ENCODE measurements at places on chromosomes 13 and 19.

DNA sequence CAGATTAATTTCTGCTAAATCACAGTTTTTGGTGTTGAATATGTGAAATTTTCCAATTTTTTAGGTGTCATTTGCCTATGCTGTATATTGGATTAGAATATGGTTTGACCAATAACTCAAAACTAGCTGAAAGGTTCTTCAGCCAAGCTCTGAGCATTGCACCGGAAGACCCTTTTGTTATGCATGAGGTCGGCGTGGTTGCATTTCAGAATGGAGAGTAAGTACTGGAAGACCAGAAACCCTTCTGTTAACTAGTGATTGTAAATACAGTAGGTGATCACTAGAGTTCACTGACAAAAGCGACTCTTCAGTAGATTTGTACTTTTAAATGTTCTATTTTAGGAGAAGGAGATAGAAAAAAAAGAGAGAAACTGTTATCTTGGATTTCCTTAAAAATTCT, 22.3 kb downstream of the CDC16 start:
- no peak for DNase-seq

GRCh38 chr19:55493645-55494171, 5.5 kb downstream of the SSC5D start:
- no peak for DNase-seq

GRCh38 chr13:38564256-38565150, 122.4 kb upstream of the FREM2 start:
- DNase-seq, result no peak

- DNase-seq, result no peak
Measured at GRCh38 chr13:107842562-107843180, 372.7 kb downstream of the LIG4 start.

- no peak for DNase-seq
Measured at GRCh38 chr19:17121736-17122293, 46.2 kb downstream of the MYO9B start.

GRCh38 chr13:21965095-21965494, 294.2 kb downstream of the FGF9 start:
- DNase-seq, result no peak

GRCh38 chr19:4795400-4795799, 3.9 kb downstream of the FEM1A start:
- DNase-seq, result no peak

DNA sequence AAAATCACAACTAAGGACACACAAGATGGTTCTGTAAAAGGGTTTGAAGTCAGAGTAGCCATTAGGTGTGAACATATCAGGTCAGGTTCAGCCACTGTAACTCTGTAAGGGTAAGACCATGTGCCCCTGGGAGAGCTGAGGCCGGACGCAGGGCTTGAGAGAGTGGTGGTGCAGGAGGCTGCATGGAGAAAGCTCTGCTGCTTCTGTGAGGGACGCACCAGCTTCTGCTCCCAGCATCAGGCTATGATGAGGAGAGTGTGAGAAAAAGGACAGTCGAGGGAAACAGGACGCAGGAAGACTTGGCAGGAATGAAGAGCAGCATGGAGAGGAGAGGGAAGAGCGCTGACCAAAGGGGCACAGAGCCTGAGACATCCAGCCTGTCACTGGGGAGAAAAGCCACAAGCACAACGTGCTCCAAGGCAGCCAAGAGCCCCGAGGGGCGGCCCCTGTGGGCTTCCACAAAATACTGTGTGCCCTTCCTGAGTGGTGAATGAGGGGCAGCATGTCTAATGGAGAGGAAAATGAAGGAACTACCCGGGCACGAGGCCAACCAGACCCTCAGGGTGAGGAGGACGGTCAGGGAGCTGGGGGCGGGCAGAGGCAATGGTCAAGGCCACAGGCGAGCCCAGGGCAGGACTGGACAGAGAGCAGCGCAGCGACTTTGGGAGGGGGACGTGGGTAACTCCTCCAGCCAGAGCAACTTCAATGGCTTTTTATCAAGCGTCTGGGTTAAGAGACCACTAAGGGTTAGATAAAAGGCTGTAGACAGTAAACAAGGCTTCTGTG, 107.7 kb downstream of the COL4A1 start:
- DNase-seq, result no peak

GRCh38 chr13:30978981-30979956, 46.8 kb downstream of the TEX26 start:
- DNase-seq, result peak; percentile 17

DNA sequence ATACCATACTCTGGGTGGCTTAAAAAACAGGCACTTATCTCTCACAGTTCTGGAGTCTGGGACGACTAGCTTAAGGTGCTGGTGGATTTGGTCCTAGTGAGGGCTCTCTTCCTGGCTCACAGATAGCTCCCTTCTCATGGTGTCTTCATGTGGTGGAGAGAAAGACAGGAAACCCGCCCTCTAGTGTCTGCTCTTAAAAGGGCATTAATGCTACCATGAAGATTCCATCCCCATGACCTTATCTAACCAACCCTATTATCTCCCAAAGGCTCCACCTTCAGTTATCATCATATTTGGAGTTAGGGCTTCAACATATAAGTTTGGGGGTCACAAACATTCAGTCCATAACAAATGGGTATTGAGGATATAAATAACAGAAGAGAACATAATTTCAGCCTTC, 139.4 kb downstream of the HS6ST3 start:
- DNase-seq, result no peak

GRCh38 chr13:98557937-98558792, 18.7 kb downstream of the STK24 start:
- DNase-seq, result no peak

DNA sequence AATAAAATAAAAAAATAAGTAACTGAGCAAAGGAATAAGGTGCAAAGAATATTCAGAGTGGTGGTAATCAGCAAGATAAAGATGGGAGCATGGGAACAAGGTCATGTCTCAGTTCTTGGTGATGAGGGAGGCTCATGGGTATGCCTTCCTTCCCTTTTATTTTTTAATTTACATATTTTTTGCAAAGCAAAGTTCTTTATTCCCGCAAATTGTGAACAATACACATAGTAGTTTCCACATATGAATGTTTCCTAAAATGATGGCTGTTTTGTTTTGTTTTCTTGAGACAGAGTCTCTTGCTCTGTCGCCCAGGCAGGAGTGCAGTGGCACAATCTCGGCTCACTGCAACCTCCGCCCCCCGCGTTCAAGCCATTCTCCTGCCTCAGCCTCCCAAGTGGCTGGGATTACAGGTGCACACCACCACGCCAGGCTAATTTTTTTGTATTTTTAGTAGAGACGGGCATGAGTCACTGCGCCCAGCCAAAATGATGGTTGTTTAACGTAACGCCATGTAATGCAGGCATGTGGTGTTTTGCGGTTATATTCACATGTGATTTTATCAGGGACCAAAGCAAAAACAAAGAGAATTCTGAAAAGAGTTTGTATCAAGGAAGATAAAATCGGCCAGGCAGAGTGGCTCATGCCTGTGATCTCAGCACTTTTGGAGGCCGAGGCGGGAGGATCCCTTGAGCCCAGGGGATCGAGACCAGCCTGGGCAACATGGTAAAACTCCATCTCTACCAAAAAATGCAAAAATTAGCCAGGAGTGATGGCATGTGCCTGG, 4.5 kb upstream of the ADGRE2 start:
- no peak for DNase-seq

DNA sequence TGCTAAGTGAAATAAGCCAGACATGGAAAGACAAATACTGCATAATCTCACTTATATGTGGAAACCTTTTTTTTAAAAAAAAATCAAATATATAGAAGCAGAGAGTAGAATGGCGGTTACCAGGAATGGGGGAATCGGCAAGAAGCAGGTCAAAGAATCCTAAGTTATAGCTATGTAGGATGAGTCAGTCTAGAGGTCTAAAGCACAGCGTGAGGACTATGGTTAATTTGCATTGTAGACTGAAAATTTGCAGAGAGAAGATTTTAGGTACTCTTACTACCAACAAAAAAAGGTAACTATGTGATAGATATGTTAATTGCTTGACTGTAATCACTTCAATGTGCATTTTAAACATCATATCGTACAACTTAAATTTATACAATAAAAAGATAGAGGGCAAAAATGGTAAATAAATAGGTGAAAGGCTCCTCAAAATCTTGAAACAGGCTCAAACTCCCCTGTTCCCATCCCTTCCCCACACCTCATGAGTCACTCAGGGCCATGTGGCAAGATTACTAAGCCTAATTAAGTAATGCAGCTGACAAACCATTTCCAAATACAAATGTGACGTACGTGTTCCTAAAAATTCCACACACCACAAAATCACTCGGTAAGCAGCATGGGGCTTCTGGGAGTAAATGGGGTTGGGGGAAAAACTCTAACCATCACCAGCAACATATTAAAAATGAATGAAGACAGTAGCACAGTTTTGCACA, 159.0 kb downstream of the USP12 start:
- DNase-seq, result no peak

DNA sequence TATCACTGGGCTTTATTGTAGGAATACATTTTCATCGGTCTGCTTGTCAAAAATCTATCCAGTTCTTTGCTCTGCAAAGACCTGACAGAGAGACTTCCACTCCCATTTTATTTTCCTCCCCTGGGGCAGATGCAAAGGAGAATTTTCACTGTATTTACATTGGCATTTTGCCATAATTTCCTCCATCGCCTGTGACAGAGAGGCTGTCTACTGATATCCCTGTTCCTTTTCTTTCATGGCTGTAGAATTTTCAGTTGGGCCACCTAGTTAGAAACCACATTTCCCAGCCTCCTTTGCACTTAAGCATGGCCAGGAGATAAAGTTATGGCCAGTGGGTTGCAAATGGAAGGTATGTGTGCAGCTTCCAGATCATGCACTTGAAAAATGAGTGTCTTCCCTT, 89.3 kb downstream of the NUFIP1 start:
- DNase-seq, result no peak

DNA sequence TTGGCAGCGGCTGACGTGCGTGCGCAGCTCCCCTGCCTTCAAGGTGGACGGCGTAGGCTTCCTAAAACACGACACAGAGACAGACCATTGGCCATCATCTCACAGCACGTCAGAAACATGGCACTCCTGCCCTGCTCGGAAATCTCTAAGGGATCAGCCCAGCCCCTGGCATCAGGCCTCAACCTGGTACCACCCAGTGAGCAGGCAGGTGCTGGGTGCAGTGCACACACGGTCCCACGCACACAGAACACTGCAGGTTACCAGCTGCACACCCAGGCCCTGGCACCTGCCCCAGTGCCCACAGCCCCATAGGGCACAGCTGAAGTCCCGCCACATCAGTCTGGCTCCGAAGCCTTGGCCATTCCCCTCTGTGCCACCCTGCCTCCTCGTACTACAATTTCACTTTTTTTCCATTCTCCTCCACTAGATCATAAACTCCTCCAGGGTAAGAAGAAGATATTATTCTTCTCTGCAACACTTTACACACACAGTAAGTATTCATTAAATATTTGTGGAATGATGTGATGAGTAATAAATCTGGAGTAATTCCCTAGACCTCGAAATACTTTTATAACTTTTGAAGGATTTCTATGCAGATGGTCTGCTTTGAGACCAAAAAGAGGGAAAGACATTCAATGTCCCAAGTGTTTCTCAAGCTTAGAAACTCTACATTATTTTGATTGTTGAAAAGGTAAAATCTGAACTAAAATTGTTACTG, 156.4 kb downstream of the COL4A1 start:
- DNase-seq, result no peak

DNA sequence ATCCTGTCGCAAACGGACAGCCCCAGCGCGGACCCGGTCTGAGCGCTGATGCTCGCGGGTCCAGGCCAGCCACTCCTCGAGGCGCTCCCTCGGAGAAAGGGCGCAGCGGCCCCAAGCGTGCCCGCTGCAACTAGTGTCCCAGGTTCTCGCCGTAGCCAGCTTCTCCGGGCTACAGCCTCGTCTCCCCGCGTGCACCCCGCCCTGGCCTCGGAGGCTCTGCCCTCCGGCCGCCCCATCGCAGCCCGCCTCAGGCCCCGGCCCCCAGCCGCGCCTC, 487 bp downstream of the FLT1 start:
- no peak for DNase-seq

GRCh38 chr13:34155931-34156607, 338.1 kb downstream of the RFC3 start:
- DNase-seq, result no peak

- no peak for DNase-seq
Measured at GRCh38 chr19:23905771-23906170, 8.9 kb upstream of the ZNF726 start.

DNA sequence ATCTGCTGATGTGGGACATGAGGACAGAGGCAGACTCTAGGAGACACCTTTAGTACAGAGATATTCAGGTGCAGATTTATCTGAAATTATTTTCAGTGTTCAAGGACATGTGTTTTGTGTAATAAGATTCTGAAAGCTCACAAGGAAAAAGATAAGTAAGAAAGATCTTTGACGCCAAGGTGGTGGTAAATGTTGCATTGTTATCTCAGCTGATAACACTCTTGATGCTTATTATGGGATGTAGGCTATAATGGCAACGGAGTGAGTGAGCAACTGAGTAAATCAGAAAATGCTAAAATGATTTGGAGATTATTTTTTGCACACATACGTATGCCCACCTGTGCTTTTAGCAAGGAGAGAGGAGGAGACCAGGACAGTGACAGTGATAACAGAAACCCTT, 510.9 kb downstream of the KLF12 start:
- no peak for DNase-seq

DNA sequence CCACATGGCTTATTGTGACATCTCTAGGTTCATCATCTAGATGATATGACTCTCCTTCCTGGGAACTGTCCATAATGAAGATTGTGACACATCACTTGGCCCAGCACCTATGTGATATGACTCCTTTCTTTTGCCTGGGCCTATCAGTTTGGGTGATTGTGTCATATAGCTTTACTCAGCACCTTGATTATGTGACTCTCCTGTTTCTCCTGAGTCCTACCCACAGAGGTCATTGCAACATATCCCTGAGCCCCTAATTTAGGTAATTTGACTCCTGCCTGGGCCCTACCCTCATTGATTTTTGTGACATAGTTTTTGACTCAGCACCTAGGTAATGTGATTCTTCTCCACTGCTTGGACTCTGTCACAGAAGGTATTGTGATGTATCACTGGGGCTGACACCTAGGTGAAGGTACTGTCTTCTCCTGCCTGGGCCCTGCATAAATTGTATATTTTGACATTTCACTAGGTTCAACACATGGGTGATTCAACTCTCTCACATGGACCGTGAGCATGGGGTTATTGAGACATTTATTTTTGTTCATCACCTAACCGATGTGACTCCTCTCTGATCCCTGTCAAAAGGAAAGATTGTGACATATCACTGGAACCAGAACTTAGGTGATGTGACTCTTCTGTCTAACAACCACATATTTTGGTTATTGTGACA, 26.2 kb upstream of the ZNF254 start:
- no peak for DNase-seq
